ENCODE measurements at places on chromosomes 4 and X.

DNA sequence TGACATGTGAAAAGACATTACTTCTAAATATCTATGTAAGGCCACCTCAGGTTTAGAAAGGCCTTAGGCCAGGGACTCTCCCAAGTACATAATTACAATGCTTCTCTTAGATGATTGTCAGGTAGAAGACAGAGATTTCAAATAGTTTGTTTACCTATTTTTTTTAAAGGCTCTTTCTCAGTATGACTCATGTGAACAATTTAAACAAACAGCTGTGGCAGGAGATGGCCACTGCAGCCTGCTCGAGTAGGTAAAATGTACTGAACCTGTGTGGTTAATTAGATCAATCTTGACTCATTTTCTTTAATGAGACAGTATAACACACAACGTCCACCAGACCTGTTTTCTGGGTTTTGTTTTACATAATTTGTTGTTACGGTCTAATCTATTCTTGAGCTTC lies 50.2 kb downstream of the LEF1 start:
- H3K27ac ChIP-seq = no peak overlapping the region
- no peak for DNase-seq
- no peak overlapping the region for H3K4me3 ChIP-seq

- no peaks in the 10 kb centered on the region for H3K27me3 ChIP-seq
- H3K27ac ChIP-seq = no peak overlapping the region
- H3K4me3 ChIP-seq = no peak overlapping the region
- no peaks in the 10 kb centered on the region for H3K36me3 ChIP-seq
These were observed 105.2 kb downstream of the RNF150 start for GRCh38 chr4:141028024-141028529.

DNA sequence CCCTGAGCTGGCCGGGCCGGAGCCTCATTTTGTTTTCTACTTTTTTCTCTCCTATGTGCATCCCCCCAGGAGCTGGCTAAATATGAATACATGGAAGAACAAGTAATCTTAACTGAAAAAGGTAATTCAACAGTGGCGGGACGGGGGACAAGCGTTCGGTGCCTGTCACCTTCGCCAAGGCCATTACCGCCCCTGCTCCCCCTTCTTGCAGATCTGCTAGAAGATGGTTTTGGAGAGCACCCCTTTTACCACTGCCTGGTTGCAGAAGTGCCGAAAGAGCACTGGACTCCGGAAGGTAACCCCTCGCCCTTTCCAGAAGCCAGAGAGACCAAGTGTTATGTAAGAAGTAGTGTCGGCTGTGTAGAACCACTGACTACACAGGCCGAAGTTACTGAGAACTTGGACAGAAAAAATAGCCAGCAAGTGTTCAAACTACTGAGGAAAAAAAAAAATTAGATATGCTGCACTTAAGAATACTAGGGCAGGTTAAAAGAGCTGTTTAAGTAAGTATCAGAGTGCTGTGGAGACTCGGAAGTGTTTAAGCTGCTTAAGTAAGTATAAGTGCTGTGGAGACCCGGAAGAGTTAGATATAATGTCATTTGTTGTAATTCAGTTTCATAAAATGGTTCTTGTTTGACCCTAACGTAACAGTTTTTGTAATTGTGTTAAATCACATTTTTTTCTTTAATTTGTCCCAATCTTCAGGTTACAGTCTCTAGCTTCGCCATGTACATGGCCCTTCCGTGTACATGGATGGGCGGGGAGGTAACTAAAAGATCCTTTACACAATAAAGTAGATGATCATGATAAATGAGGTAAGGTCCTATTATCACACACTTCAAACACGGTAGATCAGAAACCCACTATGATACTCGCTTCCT lies 856 bp downstream of the SAT1 start:
- H3K27me3 ChIP-seq = no peaks in the 10 kb centered on the region
- H3K27ac ChIP-seq = peak overlapping the region; percentile 78
- no peak for DNase-seq
- H3K4me1 ChIP-seq = peaks cover 30% of the 10 kb centered on the region

GRCh38 chrX:4764888-4765287 lies 1051.4 kb upstream of the PRKX start:
- H3K4me1 ChIP-seq = no peaks in the 10 kb centered on the region
- H3K27ac ChIP-seq = no peak overlapping the region
- no peak overlapping the region for H3K4me3 ChIP-seq
- no peaks in the 10 kb centered on the region for H3K27me3 ChIP-seq
- H3K36me3 ChIP-seq = no peaks in the 10 kb centered on the region
- DNase-seq = no peak

- peak; percentile 98 for DNase-seq
- no peaks in the 10 kb centered on the region for H3K27me3 ChIP-seq
- H3K4me1 ChIP-seq = peaks cover 62% of the 10 kb centered on the region
- H3K27ac ChIP-seq = peak overlapping the region; percentile 89
- peak overlapping the region; percentile 21 for H3K4me3 ChIP-seq
These were observed 96.3 kb upstream of the MSX1 start for GRCh38 chr4:4762909-4763821.
